ENCODE measurements at places on chromosomes 1 and 21.

DNA sequence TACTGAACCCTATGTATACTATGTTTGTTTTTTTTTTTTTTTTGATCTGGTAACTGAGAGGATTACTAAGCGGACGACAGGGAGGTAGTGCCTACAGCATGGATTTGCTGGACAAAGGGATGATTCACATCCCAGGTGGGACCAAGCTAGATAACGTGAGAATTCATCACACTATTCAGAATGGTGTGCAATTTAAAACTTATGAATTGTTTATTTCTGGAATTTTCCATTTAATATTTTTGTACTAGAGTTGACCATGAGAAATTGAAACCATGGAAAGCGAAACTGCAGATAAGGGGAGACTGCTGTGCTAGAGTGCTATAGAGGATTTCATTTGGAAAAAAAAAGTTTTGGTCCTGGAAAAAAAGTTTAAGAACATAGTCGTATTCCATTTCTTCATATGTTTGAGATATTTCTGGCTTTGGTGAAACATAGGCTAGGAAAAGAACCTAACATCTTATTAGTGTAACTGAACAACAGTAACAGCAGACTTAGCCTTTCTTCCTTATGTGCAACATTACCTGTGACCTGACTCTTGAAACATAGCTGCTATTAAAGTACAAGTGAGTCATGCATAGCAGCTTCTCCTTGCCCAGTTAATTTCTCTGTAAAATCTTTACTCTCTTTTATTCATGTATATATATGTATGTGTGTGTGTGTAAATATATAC lies 202.5 kb downstream of the FGGY start:
- DNase-seq, result no peak

DNA sequence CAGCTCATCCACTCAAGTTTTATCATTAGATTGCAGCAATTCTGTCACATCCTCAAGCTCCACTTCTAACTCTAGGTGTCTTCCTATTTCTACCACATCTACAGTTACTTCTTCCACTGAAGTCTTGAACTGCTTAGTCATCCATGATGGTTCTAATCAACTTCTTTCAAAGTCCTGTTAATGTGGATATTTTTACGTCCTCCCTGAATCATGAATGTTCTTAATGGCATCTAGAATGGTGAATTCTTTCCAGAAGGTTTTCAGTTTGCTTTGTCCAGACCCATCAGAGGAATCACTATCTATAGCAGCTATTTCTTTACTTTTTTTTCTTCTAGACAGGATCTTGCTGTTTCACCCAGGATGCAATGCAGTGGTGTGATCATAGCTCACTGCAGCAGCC lies 78.0 kb upstream of the RNPC3 start:
- no peak for DNase-seq

- no peak for DNase-seq
These were observed 215.1 kb downstream of the NCAM2 start for GRCh38 chr21:21213297-21213696.

- DNase-seq, result no peak
These were observed 33.5 kb downstream of the SCYL3 start for GRCh38 chr1:169860187-169860586.

GRCh38 chr1:53198241-53198651 lies 1.6 kb downstream of the CPT2 start:
- no peak for DNase-seq

GRCh38 chr1:170734412-170735175 lies 70.7 kb downstream of the PRRX1 start:
- no peak for DNase-seq
